Fibroblast of lung (primary cell): ENCODE measurements at places on chromosomes 6 and 20. TPM values are rescaled to one million over a fixed set of nuclear protein-coding genes. Genes with fewer than 3 reads are reported as not detected.

- no peak for DNase-seq
Observed at GRCh38 chr20:57180954-57181353, 85.5 kb downstream of the BMP7 start.

PDE10A gene
- under 0.01 TPM in 2 replicates for total RNA-seq

- no peak for DNase-seq
Observed at GRCh38 chr6:18485660-18486435, 98.7 kb downstream of the RNF144B start.

DNA sequence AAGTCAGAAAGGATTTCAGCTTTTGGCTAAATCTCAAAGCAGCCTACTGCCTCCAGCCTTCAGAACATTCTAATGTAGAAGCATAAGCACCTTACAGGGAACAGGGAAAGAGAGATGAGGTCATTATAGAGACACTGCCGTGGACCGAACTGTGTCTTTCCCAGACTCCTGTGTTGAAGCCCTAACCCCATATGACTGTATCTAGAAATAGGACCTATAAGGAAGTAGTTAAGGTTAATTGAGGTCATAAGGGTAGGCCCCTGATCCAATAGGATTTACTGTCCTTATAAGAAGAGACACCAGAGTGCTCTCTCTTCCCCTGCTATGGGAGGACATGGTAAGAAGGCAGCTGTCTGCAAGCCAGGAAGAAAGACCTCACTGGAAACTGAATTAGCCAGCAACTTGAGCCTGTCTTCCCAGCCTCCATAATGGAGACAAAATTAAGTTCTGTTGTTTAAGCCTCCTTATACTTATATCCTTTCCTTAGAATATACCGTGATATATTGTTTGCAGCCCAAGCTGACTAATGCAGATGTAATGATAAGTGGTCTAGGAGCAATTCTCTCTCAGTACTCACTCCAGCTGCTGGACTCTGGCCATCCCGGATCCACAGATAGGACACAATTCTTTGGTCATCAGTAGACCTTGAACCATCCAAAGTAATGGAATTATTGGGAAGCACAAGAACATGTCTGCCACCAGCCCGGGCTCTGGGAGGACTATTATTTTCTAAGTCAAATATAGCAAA is 71.4 kb downstream of the ALDH5A1 start:
- peak; percentile 43 for DNase-seq

HCK gene
- not detected in 2 replicates for total RNA-seq

SCUBE3 gene
- under 0.01 TPM in 2 replicates for total RNA-seq

GRCh38 chr6:117469356-117469755 is 13.1 kb upstream of the DCBLD1 start:
- DNase-seq: no peak

DNA sequence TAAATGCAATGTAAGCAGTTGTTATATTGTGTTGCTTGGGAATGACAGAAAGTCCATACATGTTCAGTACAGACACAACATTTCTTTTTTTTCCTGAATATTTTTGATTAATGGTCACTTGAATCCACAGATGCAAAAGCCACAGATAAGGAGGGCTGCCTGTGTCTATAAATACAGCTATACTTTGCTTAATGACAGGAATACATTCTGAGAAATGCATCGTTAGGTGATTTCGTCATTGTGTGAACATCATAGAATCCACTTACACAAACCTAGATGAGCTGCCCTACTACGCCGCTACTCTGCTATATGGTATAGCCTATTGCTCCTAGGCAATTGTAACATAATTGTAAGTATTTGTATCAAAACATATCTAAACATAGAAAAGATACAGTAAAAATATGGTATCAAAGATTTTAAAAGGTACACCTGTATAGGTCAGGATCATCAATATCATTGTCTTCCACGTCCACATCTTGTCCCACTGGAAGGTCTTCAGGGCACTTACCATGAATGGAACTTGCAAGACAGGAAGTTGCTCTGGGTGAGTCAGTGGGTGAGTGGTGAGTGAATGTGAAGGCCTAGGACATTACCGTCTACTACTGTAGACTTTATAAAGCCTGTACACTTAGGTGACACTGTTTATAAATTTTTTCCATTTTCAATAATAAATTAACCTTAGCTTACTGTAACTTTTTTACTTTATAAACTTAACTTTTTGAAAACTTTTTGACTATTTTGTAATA is 27.9 kb upstream of the POPDC3 start:
- DNase-seq: peak; percentile 75

DNA sequence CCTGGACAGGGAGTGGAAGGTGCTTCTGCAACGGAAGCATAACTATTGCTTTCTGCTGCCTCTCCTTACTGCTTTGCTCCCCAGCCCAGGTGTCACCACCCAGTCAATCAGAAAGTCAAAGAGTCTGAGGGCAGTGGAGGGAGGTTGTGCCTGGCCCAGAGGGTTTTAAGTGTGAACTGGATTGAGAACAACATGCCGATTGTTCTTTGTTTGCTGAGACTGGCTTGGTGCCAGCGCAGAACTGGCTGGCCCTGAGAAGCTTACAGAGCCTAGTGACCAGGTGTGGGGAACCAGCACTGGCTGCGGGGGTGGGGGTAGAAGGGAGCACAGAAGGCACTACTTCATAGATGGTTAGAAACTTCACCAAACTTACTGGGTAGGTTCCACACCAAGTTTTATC is 31.1 kb upstream of the ENPP4 start:
- no peak for DNase-seq

DNA sequence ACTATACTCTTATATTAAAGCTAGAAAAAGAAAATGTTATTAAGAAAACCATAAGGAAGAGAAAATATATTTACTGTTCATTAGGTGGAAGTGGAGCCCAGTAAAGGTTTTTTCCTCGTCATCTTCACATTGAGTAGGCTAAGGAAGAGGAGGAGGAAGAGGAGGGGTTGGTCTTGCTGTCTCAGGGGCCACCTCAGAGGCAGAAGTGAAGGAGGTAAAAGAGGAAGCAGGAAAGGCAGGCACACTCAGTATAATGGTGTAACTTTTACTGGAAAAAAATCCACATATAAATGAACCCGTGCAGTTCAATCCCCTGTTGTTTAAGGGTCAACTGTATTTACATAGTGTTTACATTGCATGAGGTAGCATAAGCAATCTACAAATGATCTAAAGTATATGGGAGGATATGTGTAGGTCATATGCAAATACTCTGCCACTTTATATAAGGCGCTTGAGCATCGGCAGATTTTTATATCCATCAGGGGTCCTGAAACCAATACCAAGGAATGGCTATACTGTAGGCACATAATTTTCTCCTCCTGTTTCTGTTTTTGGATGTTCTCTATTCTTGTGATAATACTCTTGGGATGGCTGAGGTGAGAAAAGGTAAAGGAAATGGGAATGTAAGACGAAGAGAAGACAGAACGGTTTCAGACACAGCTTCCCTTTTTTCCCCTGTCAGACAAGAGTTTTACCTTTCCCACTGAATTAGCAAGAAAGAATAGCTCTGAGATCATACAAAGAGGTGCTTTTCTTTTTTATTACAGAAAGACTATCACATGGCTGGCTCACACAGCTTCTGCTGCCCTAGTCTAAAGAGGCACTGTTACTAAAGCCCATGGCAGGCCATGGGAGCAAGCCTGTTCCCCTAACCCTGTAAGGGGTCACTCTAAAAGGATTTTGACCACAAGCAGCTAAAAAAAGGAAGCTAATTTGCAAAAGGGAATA is 59.9 kb downstream of the NUDT3 start:
- DNase-seq: no peak

CGAS gene
- total RNA-seq: 5.0 and 5.9 TPM in 2 replicates

GRCh38 chr20:14412065-14412681 is 74.8 kb upstream of the FLRT3 start:
- no peak for DNase-seq

CLPSL2 gene
- not detected in 2 replicates for total RNA-seq

UNC93A gene
- not detected in 2 replicates for total RNA-seq

GRCh38 chr20:59634435-59635005 is 30.2 kb downstream of the PHACTR3 start:
- DNase-seq: no peak

GRCh38 chr6:152572338-152573088 is 64.6 kb downstream of the SYNE1 start:
- DNase-seq: peak; percentile 38

MCCD1 gene
- not detected in 2 replicates for total RNA-seq

DNA sequence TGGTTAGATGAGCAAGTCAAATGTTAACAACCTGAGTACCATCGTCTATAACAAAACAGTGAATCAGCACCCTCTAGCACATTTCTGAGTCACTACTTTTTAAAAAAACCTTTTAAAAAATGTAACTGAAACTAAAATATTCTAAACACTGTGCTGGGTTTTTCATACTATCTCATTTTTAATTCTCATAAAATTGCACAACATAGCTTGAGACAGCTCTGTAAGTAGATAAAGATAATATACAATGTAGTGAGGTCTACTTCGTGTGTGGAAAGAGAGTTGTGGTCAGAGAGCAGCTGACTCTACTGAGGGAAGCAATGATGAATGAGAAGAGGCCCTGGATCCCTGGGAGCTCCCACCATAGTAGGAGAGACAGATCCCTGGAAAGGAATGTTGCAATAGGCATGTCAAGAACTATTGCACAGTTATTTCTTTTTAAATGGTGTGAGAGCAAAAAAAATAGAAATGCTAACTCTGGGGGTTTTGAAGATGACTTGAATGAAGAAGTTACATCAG is 13.6 kb upstream of the CALHM6 start:
- DNase-seq: peak; percentile 98

NKX2-2 gene
- total RNA-seq: not detected in 2 replicates

SLC25A27 gene
- total RNA-seq: 12.6 and 18.7 TPM in 2 replicates

- no peak for DNase-seq
Observed at GRCh38 chr6:44441091-44441855, 53.8 kb downstream of the CDC5L start.

- DNase-seq: no peak
Observed at GRCh38 chr6:26470643-26471042, 12.9 kb downstream of the BTN2A1 start.

TGM2 gene
- total RNA-seq: 58.6 and 103 TPM in 2 replicates

- DNase-seq: peak; percentile 89
Observed at GRCh38 chr6:148231572-148231971, 111.1 kb upstream of the SASH1 start.

DNA sequence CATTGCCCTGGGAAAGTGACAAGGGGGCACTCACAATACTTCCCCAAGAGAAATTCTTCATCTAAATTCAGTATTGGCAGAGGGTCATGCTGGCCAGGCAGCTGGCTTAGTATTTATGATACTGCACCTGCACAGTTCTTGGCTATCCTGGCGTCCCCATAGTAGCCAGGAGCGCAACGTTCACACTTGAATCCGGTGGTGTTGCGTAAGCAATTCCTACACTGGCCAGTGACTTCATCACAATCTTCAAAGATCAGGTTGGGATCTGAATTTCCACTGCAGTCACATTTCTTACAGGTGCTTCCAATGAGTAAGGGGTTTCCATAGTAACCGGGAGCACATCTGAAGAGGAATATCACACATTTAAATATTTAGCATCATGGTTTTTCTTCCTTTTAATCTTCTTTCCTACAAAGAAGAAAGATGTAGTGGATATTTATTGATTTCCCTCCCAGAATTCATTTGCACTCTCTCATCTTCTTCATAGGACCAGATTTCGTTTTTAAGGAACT is 62.8 kb downstream of the LAMA4 start:
- no peak for DNase-seq

GRCh38 chr6:47109281-47109680 is 67.1 kb upstream of the ADGRF1 start:
- DNase-seq: peak; percentile 49

GRCh38 chr6:97440590-97441176 is 157.7 kb upstream of the MMS22L start:
- DNase-seq: peak; percentile 32

GRCh38 chr20:6767536-6768227 is at the start of gene BMP2:
Gene BMP2 (plus strand): TSS chr20:6767686. CDS start chr20:6770127, 2,441 bp downstream.
- DNase-seq: peak; percentile 63
